ENCODE measurements at places on chromosomes 16 and 17.

GRCh38 chr17:66227212-66228045 lies 1.8 kb downstream of the APOH start:
- no peak for DNase-seq

GRCh38 chr17:7023576-7024401 lies 939 bp downstream of the BCL6B start:
- DNase-seq, result peak; percentile 88

DNA sequence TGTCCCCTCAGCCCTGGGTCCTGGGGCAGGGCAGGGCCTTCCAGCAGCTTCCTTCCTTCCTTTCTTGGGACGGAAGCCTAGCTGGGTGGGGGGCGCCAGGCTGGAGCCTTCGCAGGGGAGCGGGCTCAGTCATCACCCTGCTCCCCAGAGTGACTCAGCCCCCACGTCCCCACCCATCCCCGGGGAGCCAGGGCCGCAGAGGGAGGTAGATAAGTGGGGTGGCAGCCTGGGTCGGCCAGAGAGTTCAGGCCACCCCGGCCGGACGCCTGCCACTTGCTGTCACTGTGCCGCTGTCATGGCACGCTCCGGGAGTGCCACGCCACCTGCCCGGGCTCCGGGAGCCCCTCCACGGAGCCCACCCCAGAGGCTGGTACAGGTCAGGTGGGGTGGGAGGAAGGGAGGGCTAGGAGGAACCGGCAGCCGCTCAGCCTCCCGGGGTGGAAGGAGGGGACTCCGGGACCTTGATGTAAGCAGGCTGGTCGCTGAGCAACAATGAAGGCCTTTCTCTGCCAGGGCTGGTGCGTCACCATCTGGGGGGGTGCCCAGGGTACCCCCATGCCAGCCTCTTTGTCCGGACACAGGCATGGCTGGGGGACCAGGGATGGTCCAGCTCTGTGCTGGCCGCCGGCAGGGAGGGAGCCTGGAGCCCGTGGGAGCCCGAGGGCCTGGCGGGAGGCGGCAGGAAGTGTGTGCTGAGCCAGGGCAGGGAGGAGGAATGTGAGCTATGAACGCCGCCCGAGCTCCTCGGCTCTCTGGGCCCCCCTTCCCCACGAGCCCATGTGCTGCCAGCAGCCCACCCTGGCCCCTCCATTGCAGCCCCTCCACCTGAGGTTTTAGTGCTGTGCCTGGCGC lies 6.6 kb downstream of the NHERF2 start:
- no peak for DNase-seq

DNA sequence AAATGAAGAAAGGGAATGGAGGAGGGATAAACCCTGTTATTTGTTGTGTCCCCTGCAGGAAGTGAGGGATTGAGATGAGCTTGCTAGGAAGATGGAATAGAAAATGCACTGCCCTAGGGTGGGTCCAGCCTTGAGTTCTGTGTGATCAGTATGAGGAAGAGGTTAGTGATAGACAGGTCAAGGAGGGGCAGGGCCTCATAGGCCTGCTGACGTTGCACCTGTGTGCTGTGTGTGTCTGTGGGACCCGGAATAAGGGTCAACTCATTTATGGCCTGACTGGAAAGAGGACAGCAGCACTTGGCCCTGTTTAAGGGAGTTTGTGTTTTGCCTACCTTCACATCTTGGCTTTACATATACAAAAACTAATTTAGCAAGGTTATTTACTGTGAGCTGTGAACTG lies 26.3 kb downstream of the DEF8 start:
- DNase-seq, result no peak

DNA sequence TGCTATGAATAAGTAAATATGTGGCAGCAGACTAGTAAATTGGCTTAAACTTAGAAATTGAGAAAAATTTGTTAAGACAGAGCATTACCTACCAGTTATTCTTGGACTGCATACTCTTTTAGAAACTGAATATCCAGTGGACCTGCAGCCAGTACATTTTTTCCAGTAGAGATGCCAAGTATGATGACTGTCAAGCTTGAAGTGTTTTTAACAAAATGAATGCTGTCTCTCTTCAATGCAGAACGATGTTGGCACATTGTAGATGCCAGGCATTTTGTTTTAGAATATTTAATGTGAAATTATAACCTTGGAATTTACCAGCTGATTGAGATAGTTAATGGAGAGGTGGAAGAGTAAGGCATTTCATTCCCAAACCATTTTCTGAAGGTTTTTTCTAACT lies 52.5 kb downstream of the NFAT5 start:
- DNase-seq, result no peak

GRCh38 chr17:9199571-9200551 lies 178.6 kb downstream of the NTN1 start:
- DNase-seq, result no peak

GRCh38 chr17:15652960-15653359 lies 31.2 kb downstream of the TRIM16 start:
- no peak for DNase-seq

DNA sequence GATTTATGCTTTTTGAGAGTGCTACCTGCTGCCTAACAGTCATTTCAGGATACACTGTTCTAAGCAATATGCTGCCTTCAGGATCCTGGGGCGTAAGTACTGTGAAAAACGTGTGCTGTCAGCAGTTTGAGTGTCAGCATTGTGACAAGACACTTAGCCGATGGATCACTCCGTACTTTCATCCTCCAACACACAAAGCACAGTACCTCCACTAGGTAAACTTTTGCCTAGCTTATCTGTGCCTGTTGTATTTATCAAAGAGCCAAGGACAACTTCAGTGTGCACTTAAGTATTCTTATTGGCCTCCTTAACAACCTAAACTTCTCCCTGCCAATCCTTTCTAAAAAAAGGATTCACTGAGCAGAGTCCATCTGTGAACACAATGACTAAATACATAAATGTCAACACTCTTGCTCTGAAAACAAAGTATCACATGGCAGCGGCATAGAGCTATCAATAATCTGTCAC lies 33.8 kb upstream of the PHLPP2 start:
- no peak for DNase-seq

DNA sequence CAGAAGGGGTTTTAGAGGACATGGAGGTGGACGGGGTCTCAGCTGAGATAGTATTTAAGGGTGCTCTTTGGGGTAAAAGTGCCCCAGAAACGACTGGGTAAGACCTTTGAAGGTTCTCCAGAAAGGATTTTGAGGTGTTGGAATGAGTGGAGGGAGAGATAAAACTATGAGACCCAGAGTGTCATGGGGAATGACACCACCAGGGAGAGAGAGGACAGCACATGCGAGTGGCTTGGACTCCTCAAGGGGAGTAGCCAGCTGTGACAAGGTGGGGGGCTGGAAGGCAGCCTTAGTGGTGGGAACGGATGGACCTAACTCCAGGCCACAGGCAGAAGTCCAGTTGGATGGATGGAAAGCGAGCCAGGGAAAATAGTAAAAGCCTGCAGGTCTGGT lies 19.2 kb upstream of the PITPNM3 start:
- no peak for DNase-seq

- DNase-seq, result no peak
Observed at GRCh38 chr17:44053125-44053872, 13.2 kb downstream of the LSM12 start.

GRCh38 chr16:1493746-1494094 lies 560 bp downstream of the TELO2 start:
- DNase-seq, result no peak

GRCh38 chr17:75457047-75457654 lies 716 bp downstream of the TMEM94 start:
- peak; percentile 16 for DNase-seq

DNA sequence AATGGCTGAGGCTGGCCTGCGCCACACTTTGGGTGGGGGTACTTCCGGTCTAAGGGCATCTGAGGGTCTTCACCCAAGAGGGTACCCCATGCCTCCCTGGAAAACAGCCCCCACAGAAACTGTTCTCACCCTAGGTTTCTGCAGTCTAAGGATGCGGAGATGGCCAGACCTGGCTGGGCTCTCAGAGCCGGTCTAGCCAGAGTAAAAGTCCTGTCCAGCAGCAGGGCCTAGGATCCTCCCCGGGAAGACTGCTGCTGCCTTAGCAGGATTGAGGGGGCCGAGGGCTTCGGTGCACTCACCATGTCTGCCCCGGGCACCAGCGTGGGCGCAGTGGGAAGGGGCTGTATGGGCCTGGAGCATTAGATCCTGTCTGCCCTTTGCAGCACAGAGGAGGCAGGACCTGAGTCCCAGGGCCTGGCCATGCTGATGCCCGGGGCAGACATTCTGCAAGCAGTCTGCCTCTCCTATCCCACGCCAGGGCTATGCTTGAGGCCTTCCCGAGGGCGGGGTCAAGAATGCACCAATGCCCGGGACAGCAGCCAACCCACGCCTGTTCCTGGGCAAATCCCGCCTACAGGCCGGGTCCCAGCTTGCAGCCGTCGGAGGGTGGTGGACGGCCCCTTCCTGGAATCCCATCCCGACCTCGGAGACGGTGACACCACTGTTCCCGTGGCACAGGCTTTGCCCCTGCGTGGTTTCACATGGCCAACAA lies 54.7 kb downstream of the CBFA2T3 start:
- DNase-seq, result no peak

DNA sequence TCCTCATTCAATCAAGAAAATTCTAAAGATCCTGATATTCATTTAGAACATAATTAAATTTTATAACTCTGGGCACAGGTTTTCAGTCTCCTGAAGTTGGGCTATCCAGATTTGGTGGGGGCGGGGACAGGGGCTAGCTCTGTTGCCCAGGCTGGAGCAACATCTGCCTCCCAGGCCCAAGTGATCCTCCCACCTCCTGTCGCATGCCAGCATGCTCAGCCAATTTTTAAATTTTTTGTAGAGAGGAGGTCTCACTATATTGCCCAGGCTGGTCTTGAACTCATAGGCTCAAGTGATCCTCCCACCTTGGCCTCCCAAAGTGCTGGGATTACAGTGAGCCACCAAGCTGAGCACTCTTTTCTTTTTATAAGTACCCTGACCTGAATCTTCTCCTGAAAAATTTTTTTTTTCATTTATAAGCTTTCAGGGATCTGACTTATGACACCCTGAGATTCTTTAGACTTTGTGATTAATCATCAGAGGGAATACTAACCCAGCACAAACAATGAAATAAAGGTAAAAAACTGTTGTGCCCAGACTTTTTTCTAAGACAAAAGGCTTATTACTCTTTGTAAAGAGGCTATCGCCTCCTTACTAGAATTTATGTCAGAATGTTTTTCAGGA lies 62.6 kb downstream of the TUBD1 start:
- peak; percentile 61 for DNase-seq

- no peak for DNase-seq
Observed at GRCh38 chr17:55546991-55547664, 35.9 kb upstream of the SMIM36 start.

DNA sequence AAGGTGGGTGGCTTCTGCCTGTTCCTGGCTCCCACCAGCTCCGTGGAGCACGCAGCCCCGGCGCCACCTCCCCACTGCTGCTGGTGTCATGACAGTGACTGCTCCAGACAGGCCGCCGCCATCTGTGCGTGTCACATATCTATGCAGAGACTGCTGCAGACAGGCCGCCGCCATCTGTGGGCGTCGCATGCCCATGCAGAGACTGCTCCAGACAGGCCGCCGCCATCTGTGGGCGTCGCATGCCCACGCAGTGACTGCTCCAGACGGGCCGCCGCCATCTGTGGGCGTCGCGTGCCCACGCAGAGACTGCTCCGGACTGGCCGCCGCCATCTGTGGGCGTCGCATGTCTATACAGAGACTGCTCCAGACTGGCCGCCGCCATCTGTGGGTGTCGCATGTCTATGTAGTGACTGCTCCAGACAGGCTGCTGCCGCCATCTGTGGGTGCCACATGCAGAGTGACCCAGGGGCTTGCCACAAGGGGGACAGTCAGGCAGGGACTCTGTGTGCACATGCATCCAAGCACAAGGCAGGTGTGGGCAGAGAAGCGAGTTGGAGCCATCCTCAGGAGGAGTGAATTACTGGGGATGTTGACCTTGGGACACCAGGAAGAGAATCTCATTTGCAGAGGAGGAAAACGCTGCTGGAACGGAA lies 3.3 kb upstream of the FN3KRP start:
- no peak for DNase-seq

GRCh38 chr17:33302394-33302793 lies 9.3 kb upstream of the ASIC2 start:
- no peak for DNase-seq

DNA sequence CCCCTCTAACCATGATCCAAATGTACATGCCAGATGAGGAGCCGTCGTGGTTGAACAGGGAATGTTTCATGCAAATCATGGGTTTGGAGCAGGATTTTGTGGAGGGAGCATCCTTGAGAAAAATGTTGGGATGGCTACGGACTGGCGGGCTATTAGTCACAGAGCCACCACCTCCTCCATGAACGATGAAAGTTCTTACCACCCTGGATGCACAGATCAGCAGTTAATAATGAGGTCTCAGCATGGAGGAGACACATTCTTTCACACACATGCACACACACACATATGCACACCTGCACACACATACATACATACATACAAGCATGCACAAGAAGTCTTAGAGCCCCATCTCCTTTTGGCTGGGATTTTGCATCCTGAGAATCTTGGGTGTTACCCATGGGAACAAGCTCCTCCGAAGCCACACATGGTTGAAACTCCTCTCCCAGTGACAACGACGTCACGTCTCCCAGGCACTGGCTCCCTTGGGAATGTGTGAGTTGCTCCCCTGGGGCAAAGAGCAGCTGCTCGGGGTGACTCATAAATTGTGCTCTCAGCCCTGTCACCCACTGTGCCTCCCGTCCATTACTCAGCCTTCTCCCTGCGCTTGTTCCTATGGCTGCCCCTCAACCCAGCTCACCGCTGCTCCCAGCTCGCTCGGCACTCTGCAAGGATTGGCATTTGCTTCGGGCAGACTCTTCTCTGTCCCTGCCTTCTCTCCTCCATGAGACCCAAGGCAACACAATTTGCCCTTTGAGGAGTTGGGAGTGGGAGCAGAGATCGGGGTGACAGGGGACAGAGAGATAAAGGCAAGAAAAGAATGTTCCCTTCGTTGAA lies 344.6 kb downstream of the SOX9 start:
- peak; percentile 98 for DNase-seq

DNA sequence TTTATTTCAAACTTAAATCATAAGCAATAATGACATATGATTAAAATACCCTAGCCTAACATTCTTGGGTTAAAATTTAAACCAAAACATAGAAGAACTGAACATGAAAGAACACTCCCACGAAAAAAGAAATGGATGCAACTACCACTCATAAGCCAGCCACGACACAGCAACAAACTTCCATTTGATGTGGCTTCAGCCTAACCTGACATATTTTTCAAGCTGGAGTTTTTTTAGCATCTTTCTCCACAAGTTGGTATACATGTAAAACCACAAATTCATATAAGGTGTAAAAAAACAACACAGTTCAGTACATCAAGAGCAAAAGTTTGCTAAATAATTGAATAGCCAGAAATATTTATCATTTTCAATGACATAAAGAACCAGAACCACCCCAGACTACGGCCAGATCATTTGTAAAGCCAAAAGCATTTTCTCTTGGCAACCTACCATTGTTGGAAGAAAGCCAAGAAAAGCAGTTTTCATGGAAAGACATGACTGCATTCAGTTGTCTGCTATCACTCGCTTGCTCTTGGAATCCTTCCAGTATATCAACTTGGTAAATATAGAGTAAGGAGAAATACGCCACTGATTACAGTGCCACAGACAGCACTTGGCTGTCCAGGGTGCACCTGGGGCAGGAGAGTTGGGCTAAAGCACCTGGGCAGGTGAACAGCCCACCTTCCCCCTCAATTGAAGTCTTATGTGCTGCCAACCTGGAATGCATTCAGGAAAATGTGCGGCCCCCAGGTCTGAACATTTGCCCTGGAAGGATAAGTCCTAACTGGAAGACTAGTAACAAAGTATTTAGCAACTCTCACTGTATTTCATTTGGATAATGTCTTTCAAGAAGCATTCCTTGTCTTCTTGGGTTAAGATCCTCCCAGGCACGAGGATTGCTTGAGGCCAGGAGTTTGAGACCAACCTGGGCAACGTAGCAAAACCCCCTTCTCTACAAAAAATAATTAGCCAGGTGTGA lies 60.5 kb downstream of the CREBBP start:
- peak; percentile 91 for DNase-seq

GRCh38 chr17:10192972-10193371 lies 5.4 kb downstream of the GAS7 start:
- DNase-seq, result no peak

Data from epithelial cell of esophagus (primary cell).